ENCODE measurements at places on chromosomes 7 and 10.

- DNase-seq, result no peak
Observed at GRCh38 chr7:35529713-35530112, 165.2 kb downstream of the HERPUD2 start.

- no peak for DNase-seq
Observed at GRCh38 chr10:16606421-16606820, 84.7 kb upstream of the C1QL3 start.

DNA sequence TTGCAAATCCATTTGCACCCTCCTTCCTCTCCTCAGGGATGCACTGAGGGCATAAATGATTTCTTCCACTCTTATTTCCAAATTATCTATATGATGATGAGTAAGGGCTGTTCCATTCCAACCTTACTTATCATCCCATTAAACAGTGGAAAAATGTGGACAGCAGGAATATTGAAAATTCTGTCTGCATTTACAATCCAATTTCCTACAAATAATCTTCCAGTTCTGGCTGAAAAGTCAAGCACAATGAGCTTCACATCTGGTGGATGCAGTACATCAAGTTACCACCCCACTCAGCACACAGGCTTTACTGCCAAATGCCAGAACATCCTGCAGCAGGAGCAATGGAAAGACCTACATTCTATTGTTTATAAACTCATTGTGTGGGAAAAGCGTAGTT lies 345.0 kb upstream of the STEAP1 start:
- DNase-seq, result no peak

- DNase-seq, result peak; percentile 68
Observed at GRCh38 chr10:29304264-29304994, 15.6 kb downstream of the LYZL1 start.

DNA sequence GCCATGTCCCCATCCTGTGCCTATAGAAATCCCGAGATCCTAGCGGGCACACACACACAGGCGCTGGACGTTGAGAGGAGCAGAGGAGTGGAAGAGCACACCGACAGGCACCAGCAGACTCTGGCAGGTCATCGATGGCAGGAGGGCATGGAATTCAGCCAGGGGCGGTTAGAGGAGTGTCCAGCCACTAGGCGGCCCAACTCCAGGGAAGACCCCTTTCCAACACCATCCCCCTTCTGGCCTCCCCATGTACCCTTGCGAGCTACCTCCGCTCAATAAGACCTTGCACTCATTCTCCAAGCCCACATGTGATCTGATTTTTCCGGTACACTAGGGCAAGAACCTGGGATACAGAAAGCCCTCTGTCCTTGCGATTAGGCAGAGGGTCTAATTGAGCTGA lies 356.0 kb upstream of the DPP6 start:
- no peak for DNase-seq

DNA sequence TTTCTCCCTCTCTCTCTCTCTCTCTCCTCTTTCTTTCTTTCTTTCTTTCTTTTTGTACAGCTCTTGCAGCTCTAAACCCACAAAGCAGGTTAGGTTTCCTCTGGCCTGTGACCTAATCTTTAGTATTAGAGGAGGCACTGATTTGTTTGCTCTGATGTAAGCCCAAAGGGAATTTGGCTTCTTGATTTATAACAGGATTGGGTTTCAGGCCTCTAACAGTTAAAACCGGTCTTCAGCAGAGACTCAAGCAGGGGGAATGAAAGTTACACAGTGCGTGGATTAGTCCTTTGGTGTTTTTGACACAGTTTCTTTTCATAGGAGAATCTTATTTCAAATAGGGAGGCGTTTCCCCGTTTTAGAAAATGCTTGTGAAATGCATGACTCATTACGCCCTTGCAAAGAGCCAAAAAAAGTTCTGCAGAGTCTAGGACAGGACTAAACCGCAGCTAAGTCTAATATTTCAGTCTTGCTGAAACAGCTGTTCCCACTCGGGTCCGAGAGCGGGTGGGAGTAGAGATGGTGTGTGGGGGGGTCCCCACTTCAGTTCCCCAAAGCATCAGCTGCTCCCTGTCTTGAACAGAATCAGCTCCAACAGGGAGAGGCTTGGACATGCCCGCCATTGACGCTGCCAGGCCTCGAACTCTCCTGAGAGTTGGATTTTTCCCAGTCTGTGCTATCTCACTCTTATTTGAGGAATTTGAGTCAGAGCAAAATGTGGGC lies 296.5 kb upstream of the PITRM1 start:
- no peak for DNase-seq

DNA sequence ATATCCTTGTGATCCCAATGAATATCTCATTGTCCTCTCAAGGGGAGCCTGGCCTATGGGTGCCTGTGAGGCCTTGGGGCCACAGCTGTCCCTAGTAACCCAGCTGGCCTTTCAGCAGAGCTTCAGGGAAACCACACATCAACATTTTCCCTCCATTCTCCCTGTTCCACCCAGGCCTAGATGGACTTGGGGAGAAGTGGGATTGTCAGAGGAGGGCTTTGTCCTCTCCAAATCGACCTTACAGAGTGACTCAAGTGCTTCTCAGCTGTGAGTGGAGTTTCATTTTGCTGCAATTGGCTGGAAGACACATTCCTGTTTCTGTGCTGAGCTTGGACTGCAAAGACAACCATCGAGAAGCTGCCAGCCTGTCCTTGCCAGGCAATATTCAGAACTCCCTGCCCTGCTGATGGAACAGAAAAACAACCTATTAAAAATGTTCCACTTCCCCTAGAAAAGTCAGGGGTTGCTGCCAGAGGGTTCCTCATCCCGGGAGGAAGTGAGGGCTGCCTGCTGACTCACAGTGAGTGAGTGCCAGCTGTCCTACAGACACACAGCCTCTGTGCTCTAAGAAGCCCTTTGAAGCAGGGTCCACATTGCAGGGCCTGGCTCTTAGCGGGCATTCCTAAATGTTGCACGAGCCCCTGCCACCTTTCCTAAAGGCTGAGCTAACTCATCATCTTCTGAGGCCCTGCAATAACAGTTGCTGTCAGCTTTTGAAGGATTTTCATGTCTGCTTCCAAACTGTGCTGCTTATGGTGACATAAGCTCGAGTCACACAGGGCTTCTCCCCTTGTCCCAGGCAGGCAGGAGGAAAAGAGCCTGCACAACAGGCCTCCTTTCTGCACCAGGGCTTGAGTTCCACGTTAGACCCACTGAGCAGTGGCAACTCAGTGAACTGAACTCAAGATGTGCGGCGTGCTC lies 20.5 kb downstream of the STRA8 start:
- DNase-seq, result peak; percentile 71

- no peak for DNase-seq
Observed at GRCh38 chr10:45374350-45375052, 485 bp downstream of the ALOX5 start.

Data from NCI-H446 treated with DMSO at 0.1 percent for 48 hours (cell line).